ENCODE measurements at places on chromosomes 5 and 9. TPM values are rescaled to one million over a fixed set of nuclear protein-coding genes. Genes with fewer than 3 reads are reported as not detected.

ABLIM3 gene
- 57.4 TPM for total RNA-seq

ZFP2 gene
- 2.6 TPM for total RNA-seq

SPEF2 gene
- total RNA-seq: 11.5 TPM

FOXD4L3 gene
- total RNA-seq: not detected

CTXN3 gene
- total RNA-seq: not detected

FAM81B gene
- not detected for total RNA-seq

ELAVL2 gene
- total RNA-seq: 1.1 TPM

OR1Q1 gene
- total RNA-seq: not detected

DNM1 gene
- 12.5 TPM for total RNA-seq

MGAT4B gene
- total RNA-seq: 43.0 TPM

C6 gene
- 8.5 TPM for total RNA-seq

IRX2 gene
- 69.4 TPM for total RNA-seq

POLK gene
- 44.0 TPM for total RNA-seq

FAM153A gene
- total RNA-seq: 2.2 TPM

C5orf52 gene
- total RNA-seq: not detected

IL5 gene
- not detected for total RNA-seq

IL33 gene
- 11.7 TPM for total RNA-seq

ARSI gene
- total RNA-seq: 1.3 TPM

GRCh38 chr5:76728965-76729364 lies 13.0 kb downstream of the F2R start:
- no peak for DNase-seq

- no peak for DNase-seq
Observed at GRCh38 chr5:2094616-2094995, 211.9 kb upstream of the IRX4 start.

- DNase-seq: no peak
Observed at GRCh38 chr5:104456122-104456521, 893.5 kb upstream of the NUDT12 start.

GRCh38 chr9:137670391-137671195 lies 51.8 kb downstream of the EHMT1 start:
- peak; percentile 67 for DNase-seq

DNA sequence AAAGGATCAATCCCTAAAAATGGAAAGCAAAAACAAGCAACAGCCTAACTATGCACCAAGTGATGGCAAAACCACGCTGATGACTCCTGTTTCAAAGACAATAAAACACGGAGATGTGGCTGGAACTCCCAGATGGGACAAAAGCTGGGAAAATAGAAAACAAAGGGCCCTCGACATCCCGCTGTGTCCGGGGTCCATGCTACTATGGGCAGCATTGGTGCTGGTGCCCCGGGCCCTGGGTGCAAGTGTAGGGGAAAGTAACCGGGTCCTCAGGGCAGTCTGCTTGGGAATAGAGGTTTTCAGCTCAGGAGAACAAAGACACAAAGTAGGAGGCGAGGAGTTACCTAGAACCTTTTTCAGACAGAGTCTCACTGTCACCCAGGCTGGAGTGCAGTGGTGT lies 46.1 kb downstream of the MRPL36 start:
- no peak for DNase-seq

GRCh38 chr5:34868791-34869190 lies 29.8 kb downstream of the TTC23L start:
- DNase-seq: no peak

DNA sequence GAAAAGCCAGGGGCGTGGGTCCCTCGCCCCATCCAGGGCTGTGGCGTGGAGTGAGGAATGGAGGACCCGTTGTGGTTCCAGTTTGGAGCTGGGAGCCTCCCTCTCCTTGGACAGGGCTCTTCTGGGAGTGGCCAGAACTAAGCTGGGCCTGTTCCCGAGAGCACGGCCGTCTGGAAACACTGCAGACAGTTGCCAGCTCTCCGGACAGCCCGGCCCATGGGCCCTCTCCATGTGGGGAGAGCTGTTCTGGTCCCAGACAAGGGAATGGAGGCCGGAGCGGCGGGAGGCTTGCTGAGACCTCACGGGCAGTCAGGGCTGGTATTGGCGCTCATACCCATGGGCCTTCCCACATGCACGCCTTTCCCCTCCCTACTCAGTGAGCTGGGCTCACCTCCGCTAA lies 45.2 kb upstream of the FCN2 start:
- DNase-seq: no peak

GRCh38 chr9:127290561-127291065 lies 26.0 kb downstream of the GARNL3 start:
- no peak for DNase-seq

DNA sequence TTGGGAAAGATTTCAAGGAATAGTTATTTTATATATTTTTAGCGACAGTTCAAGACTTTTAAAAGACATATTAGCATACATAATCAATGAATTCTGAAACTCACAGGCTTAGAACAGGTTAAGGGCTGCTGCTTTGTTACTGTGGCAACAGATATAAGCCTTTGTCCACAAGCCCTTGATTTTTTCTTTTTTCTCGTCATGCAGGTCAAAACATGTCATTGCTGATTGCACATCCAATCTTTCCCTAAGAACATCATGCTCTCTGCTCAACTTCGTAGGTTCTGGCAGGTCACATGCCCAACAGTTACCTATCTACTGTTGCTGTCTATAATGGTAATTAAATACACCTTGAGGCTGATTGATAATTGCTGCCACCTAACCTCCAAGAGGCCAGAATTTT lies 172.5 kb upstream of the PTPRD start:
- DNase-seq: no peak

DNA sequence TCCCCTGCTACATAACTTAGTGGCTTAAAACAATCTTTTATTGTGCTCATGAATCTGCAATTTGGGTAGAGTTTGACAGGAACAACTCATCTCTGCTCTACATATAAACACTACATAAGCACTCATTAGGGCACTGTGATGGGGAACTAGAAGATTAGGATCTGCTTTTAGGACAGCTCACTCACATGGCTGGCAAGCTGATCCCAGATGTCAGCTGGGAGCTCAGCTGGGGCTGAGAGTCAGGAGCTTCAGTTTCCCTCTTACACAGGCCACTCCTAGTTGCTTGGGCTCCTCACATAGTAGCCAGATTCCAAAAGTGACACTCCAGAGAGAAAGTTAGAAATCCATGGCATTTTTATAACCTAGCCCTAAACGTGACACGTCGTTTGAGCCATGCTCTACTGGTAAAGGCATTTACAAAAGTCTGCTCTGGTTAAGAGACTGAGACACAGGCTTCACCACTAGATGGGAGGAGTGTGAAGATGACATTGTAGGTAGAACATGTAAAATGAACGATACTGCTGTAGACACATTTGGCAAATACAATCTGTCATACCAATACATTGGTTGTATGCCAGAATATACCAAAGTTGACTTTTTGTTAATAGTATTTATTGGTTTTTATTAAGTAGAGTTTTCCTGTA lies 23.6 kb downstream of the SCAI start:
- no peak for DNase-seq

- no peak for DNase-seq
Observed at GRCh38 chr5:178751286-178751685, 20.8 kb upstream of the ZNF354A start.

GRCh38 chr5:41812156-41812555 lies 58.1 kb downstream of the OXCT1 start:
- no peak for DNase-seq

DNA sequence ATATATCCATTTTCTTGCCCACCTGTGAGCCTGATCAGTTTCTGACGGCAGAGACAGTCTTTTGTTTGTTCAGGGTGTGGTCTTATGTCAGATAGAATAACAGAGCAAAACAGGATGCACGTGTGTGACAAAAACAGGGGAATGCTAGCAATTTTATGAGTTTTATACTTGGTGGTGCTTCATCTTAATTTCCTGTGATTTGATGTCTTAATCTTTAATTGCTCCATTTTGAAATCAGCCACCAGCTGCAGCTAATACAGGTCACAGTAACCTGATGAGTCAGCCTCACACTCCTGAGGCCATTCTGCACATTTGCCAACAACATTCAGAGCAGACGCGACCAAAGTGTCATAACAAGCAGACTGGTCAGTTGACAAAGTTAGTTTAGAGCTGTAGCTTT lies 42.3 kb upstream of the JMY start:
- peak; percentile 73 for DNase-seq

GRCh38 chr5:17373814-17374556 lies 124.0 kb upstream of the TAF11L2 start:
- no peak for DNase-seq

GRCh38 chr5:113295111-113295539 lies 139.7 kb downstream of the TSSK1B start:
- DNase-seq: no peak

- DNase-seq: peak; percentile 60
Observed at GRCh38 chr5:90529939-90530677, 724 bp upstream of the LYSMD3 start.

DNA sequence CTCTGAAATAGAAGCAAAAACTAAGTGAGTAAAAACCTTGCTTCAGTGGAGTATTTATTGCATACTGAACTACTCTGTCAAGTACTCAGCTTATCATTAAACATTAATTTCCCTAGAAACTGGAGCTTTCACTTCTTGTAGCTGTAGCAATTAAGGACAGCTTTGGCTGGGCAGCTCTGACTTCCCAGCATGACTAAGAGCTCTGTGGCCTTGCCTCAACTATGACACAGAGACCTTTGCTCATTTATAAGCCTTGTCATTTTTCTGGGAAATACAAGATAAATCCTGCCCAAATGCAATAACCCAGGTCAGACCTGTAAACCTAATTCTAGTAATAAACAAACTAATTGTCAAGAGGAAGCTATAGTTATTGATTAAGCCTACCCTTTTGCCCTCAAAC lies 65.4 kb upstream of the STK32A start:
- no peak for DNase-seq

DNA sequence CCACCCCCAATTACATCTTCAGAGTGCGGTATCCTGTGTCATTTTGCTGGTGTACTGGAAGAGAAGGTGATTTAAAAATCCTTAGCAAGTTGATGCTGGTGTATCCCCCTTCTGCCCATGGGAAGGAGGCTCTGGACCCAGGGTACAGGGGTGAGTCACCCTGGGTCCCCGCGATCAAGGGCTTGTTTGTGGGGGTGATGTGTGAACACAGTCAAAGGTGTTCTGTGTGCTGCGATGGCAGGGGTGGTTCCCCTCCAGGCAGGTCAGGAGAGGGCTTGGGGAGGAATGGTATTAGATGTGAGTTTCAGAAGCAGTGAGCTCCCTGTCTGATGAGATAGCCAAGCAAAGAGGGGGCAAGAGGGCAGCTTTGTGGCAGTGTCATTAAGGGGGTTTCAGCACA lies 28.9 kb downstream of the OLFM1 start:
- no peak for DNase-seq

- DNase-seq: no peak
Observed at GRCh38 chr5:11182441-11183080, 421.5 kb upstream of the DAP start.

DNA sequence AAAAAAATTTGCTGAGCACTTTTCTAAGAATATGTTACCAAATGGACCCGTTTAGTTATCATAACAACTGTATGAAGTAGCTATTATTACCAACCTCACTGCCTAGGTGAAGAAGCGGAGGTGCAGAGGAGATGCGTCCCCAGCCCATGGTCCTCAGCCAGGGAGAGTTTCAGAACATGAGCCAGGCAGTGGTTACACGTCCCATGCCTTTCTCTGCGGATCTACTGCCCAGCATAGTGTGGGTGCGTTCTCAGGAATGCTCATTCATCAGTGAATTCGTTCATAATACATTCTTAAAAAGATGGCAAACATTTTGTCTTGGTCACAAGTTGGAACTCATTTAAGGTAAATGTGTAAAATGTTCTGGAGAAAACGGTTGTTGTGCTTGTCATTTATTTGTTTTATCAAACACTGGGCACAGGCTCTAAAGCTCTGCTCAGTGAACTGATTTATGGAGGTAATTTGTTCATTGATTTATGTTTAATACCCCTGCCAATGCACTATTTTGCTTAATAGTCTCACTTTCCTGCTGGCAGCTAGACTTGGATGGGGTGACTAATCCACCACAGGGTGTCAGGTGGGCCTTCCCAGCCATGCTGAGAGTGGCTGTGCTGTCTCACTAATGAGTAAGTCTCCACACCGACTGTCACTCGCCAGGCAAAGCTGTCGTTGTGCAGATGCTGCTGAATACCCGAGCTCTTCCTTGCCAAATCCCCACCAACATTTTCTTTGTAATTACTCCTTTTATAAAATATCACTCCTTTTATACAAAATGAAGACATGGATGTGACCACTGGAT lies 248.8 kb downstream of the TENT4A start:
- no peak for DNase-seq

GRCh38 chr5:60352992-60353599 lies 346.9 kb downstream of the DEPDC1B start:
- DNase-seq: no peak

DNA sequence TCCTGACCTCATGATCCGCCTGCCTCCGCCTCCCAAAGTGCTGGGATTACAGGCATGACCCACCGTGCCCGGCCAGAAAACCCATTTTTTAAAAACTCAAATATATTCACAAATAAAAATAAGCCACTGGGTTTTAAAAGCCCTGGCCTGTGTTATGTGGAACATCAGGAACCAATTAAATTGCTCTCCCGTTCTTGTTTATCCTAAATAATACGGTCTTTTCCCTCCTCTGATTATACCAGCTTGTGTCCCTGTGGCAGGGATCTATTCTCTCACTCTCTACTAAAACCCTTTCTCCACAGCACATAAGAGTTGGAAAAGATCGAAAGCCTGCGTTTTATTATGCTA lies 30.1 kb upstream of the LPAR1 start:
- DNase-seq: no peak

- DNase-seq: no peak
Observed at GRCh38 chr5:88090506-88090905, 178.1 kb downstream of the TMEM161B start.

DNA sequence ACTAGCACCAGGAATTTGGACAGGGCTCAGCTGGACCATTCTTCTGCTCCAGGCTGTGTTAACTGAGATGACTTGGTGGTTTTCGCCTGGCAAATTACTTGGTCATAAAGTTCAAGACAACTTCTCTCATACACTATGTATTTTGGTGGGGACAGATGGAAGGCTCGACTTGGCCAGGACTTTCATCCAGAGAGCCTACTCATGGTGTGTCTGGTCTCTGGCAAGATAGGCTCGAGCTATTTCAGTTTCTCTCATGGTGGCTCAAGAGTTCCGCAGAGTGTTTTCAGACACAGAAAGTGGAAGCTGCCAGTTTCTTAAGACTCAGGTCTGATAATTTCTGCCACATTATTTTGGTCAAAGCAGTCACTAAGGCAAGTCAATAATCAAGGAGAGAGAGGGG lies 135.6 kb downstream of the IRX2 start:
- DNase-seq: no peak

- no peak for DNase-seq
Observed at GRCh38 chr9:118991366-118992285, 377.6 kb downstream of the BRINP1 start.

GRCh38 chr5:171310212-171310818 lies 1.3 kb downstream of the TLX3 start:
- DNase-seq: no peak

- DNase-seq: peak; percentile 91
Observed at GRCh38 chr5:91280362-91281269, 102.5 kb downstream of the ARRDC3 start.

- no peak for DNase-seq
Observed at GRCh38 chr9:81427870-81428269, 261.5 kb downstream of the TLE1 start.

- no peak for DNase-seq
Observed at GRCh38 chr5:97525780-97526179, 342.7 kb upstream of the RIOK2 start.

- no peak for DNase-seq
Observed at GRCh38 chr9:91274949-91275492, 86.7 kb downstream of the AUH start.

All from breast epithelium (tissue), 4 donors.